Stimulated activated CD8-positive, alpha-beta memory T cell treated with anti-CD3 and anti-CD28 coated beads, Interleukin-4, amount 100 ng/mL, for 1 hour (primary cell): ENCODE measurements at places on chromosomes 5 and 9.

DNA sequence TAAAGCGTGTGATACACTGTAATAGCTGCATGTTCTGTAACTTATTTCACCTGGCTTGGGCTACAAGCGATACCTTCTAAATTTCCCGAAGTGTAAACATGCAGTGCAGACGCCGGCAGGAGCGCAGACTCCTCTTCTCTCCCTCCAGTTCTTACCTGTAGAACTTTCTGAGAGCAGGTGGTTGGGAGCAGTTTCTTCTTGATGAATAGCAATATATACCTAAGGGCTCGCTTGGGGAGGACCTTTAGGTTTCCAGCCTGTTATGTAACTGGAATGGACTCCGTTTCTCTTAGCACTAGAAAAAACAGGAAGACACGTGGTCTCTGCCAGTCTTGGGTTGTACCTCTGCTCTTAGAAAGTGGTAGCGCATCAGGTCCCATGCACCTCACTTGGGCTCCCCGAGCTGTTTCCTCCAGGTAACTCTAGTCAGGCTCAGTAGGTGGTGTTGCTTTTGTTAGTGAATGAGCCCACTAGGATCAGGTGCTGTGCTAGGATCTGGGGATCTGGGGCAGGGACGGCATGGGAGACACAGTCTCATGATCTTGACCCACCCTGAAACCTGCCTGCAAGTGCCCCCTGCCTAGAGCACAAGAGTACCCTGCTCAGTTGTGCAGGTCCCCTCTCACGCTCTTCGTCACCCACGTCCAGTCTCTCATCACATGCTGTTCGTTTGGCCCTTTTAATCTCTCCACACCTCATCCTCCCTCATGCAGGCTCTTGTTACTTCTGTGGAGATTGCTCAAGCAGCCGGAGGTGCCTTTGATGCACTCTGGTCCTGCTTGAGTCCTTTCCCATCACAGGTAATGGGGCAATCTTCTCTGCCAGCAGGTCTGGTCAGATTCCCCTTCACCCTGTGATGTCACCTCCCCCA lies 2.8 kb downstream of the TENT4A start:
- no peak for DNase-seq

DNA sequence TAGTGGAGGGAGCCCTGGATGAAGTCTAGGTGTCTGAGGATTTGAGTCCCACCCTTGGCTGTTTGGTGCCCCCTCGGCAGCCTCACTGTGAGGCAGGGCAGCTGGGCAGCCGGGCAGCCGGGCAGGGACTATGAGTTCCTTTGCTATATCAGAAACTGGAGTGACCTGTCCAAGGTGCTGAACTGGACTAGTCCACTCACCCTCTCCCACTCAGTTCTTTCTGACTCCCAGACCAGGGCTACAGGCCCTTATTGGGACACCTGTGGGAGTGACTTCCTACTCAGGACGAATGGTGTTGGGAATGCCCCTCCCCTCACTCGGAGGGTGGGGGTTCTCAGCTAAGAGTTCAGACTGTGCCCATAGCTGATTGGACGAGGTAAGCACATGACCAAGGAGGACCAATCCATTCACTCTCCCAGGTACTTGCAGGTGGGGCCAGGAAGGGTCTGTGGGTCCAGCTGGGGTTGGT lies 34.1 kb upstream of the RAPGEF1 start:
- no peak for DNase-seq

DNA sequence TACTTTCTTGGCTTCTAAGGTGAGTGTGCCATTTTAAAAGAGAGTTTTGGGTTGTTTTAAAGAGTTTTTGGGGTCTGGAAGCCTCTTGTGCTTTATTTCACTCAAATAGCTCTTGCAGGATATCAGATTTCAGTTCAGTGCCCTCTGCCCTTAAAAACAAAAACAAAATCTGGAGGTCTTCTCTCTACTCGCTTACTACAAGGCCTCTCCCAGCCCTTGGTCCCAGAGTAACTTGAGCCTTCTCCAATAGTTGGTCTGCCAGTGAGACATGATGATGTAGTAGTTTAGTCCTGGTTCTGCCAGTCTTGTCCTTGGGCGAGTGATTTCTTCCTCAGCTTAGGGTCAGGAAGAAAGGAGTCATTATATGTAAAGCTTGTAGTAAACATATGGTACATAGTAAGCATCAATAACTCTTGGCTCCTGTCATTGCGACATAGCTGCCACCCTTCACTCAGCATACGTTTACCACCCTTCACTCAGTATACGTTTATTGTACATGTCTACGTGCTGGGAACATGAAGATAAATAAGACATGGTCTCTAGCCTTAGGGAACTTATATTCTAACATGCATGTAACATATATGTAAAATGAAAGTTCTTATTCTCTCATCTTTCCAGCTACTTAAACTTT lies 147.6 kb downstream of the MAN2A1 start:
- DNase-seq, result no peak

GRCh38 chr9:13607481-13608441 lies 328.3 kb upstream of the MPDZ start:
- no peak for DNase-seq

DNA sequence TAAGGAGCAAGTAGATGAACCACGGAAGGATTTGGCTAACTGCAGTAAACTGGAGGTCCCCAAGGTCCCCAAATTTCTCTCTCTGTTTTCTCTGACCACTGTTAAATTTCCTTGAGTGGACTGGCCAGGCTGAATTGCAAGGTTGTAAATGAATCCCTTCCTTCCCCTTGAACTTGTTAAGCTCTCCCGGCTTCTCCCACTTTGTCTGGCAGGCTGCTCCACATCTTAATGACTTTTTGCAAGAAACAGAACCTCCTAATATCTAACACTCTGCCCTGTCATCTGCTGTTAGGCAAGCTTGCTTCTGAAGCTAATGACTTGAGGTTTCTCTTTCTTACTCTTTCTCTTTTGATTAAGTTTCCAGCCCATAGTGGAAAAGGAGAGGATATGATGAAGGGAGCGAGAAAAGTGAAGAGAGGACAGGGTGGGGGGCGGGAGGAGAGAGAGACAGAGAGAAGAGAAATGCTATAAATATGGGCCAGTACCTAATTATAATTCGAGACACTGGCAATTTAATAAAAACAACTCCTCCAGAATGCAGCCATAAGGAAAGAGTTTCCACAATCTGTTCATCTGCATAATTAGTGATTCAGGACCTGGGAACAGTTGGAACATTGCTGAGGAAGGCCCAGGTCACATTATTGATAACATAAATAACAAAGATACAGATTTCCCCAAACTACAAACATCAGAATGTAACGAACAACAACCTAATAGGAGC lies 437.3 kb upstream of the MPDZ start:
- no peak for DNase-seq

DNA sequence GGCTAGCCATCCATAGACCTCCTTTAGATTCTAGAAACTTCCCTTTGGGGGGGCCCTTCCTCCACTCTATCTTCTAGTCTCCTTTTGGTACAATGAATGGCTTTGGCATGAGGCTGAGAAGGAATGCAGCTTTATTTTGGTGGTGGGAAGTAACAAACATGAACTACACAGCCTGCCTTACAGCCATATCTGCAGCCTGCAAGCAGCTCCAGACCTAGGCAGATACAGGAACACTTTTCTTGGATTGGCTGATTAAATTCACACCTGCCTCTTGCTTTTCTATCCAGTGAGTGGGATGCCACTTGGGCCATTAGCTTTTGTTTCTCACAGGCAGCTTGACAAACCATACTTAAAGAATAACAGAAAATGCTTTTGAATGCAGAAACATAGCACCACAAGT lies 28.2 kb downstream of the NR6A1 start:
- DNase-seq, result no peak

DNA sequence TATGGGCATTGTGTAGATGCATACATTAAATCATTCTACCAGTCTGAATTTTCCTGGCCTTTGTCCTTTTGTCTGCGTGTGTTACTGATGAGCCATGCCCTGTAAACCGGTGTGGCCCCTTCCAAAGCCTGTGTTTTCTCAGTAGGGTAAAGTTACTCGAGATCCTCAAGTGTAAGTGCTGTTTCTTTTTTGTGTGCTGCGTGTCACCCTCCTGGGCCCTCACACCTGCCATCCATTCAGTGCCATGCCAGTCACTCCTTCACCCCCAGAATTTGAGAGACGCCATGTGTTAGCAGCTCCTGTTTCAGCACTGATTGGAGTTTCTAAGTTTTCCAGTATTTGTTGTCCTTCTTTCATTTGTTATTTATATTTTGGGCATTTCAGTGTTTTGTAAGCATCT lies 288.2 kb downstream of the FANCC start:
- DNase-seq, result no peak

DNA sequence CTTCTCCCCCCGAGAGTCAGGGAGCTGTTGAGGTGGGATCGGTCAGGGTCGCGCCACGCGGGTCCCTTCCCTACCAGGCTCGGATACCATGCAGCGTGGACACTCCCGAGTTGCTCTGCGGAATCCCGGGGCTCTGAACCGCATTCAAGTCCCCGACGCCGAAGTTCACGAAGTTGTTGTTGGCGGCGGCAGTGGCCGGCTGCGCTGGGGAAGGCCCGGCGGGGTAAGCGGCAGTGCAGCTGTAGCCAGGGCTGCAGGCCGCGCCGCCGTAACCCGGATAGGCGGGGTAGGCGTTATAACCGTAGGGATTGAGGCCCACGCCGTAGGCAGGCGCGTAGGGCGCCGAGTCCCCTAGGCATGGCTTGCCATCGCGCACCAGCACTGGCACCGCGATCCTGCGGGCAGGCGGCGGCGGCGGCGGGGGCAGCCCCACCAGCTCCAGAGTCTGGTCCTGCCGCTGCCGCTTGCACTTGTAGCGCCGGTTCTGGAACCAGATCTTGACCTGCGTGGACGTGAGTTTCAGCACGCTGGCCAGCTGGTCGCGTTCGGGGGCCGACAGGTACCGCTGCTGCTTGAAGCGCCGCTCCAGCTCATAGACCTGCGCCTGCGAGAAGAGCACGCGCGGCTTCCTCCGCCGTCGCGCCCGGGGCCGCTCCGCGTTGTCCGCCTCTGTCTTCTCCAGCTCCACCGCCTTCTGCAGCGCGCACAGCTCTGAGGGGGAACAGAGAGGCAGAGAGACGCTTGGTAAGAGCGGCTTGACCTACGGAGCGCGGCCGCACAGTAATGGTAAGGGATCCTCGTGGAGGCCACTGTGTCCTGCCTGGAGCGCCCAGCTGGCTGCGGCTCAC lies 2.3 kb downstream of the NKX2-5 start:
- DNase-seq, result no peak

- DNase-seq, result no peak
These were observed 7.7 kb upstream of the HAVCR2 start for GRCh38 chr5:157116483-157116954.

DNA sequence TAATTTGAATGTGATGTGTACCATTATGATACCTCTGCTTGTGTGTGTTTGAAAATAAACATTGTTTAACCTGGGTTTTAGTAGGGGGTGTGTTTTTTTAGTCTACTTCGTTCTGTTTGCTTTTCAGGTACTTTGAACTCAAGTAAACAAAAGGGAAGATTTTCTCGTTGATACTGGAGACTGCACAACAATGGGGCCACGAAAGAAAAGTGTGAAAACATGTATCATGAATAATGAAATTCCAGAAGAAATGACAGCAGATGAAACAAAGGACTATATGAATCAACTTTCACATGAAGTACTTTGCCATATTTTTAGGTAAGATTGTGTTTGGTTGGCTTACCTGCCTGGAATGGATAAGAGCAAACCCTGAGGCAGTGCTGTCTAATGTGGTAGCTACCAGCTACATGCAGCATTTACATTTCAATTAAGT lies 10.8 kb downstream of the FBXO38 start:
- DNase-seq, result no peak

- no peak for DNase-seq
These were observed 91.7 kb upstream of the ADAMTSL1 start for GRCh38 chr9:18382243-18382642.

DNA sequence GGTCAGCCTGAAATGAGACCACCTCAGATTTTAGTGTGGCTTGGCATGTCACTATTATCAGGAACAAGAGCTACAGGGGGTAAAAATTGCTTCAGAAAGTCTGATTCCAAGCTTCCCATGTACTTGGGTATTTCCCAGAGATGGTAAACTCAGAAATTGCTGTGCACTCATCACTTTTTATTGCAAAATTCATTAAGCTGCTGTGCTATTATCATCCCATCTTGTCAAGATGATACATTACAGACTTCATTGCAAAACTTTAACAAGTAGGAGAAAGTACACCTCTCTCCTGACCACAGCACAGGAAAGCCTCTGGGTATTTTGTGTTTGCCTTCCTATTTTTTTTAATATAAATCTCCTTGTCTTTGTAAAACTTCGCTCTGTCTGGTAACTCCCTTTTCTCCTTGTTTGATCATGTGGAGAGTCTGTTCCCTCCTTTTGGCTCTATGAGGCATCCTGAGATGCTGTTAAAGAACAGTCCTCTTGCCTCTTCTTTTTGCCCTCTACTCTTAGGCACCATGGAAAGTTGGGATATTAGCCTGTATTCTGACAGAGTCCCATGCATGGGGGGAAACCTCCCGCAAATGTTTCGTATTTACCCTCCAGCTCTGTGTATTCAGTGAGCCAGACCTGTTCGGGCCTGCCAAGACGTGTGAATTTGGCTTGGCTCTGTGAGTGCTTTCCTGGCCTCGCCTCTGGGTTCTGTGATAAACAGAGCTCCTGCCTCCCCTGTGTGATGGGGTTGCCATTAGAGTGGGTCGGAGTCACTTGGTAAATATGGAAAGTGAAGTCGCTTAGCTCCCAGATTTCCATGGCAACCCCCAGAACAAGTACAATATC lies 260.7 kb downstream of the NR3C1 start:
- DNase-seq, result no peak

- DNase-seq, result no peak
These were observed 30.4 kb downstream of the PRDM6 start for GRCh38 chr5:123119334-123119986.

GRCh38 chr5:37668524-37669047 lies 171.3 kb downstream of the GDNF start:
- no peak for DNase-seq

DNA sequence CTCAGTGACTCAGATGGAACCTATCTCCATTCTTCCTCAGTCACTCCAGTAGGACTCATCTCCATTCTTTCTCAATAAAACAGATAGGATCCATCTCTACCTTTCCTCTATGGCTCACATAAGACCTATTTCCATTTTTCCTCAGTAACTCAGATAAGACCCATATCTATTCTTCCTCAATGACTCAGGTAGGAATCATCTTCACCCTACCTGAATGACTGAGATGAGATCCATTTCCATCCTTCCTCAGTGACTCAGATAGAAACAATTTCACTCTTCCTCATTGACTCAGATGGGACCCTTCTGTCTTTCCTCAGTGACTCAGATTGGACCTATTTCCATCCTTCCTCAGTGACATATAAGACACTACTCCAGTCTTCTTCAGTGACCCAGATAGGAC lies 165.1 kb downstream of the FBXO4 start:
- DNase-seq, result no peak

GRCh38 chr9:25677301-25678146 lies 720 bp downstream of the TUSC1 start:
- no peak for DNase-seq

DNA sequence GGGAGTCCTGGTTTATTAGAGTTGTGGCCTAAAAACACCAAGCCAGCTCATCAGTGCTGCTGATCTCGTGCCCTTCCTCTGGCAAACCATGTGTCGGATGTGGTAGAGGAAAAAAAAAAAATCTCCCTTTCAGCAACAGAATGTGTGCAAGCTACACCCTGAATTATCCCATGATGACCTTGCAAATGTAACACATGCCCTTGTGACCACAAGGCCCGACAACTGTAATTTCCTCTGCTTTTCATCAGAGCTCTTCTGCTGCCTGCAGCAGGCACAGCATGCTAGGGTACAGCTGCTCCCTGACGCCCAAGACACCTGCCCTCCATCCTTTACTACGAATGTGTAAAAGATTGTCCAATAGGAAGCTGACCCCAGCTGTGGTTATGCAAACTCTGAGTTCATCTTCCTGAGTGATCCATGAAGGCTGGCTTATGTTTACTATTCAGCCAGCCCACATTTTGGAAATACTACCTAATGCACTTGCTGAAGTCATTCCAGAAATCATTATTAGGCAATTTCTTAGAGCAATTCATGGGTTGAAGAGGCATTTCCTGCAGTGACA lies 14.6 kb upstream of the BNC2 start:
- DNase-seq, result no peak
